Testis (tissue), 5 donors: ENCODE measurements at places on chromosomes 6 and 20. TPM values are rescaled to one million over a fixed set of nuclear protein-coding genes. Genes with fewer than 3 reads are reported as not detected.

Gene OPN5
- 17.3 TPM for polyA plus RNA-seq

Gene HAO1
- polyA plus RNA-seq, result not detected

Gene MEI4
- 6.9 TPM for polyA plus RNA-seq

Gene RANBP9
- polyA plus RNA-seq, result 265 TPM

Gene IPCEF1
- 4.2 TPM for polyA plus RNA-seq

Gene COL12A1
- 27.3 TPM for polyA plus RNA-seq

Gene AGPAT4
- polyA plus RNA-seq, result 6.4 TPM

Gene CPXM1
- 25.2 TPM for polyA plus RNA-seq

Gene ATP9A
- 46.4 TPM for polyA plus RNA-seq

GRCh38 chr20:14723614-14724013 lies 386.2 kb upstream of the FLRT3 start:
- no peak for DNase-seq

DNA sequence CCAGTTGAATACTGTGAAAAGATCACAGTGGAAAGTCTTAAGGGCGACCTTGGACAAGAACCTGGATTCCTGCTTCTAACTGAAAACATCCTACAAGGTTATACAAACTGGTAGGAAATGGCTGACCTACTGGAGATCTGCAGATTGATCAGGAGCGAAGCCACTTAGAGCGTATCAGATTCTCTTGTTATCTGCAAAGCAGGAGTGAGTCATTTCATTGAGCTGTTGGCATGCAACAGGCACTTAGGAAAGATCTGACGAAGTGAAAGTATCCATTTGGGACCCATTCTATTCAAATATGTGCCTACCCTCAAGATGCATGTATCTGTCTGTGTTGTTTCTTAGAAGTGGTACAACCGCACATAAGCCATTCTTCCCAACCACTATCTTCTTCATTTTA lies 131.2 kb upstream of the RIN2 start:
- DNase-seq, result no peak

GRCh38 chr6:42017021-42017643 lies 33.2 kb upstream of the TAF8 start:
- no peak for DNase-seq

DNA sequence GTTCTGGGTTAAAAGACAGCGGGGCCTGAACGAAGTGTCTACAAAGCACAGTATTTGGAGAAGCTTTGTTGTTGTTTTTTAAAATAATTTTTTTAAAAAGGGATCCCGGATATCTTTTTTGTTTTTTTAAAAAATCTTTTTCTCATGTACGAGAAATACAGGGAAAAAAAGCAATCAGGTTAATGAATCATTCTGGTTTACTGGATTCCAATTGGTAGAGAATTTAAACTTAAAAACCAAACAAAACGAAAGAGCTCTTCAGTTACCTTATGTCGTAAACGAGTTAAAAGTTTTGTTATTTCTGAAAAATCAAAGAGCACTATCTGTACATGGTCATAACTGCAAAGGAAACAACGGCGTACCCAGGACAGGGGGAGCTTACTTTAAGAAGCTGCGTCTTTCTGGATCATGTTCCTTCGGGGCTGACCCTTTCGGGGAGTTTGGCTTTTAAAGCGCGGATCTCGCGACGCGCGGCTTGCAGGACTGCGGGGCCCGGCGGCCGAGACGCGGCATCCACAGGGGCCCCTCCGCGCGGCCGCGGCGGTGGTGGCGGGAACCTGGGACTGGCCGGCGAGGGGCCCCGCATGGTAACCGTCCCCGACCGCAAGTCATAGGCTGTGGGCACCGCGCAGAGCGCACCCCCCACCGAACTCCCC lies 927 bp downstream of the IL20RA start:
- DNase-seq, result peak; percentile 64

GRCh38 chr6:134480593-134480992 lies 162.7 kb upstream of the SGK1 start:
- DNase-seq, result no peak

DNA sequence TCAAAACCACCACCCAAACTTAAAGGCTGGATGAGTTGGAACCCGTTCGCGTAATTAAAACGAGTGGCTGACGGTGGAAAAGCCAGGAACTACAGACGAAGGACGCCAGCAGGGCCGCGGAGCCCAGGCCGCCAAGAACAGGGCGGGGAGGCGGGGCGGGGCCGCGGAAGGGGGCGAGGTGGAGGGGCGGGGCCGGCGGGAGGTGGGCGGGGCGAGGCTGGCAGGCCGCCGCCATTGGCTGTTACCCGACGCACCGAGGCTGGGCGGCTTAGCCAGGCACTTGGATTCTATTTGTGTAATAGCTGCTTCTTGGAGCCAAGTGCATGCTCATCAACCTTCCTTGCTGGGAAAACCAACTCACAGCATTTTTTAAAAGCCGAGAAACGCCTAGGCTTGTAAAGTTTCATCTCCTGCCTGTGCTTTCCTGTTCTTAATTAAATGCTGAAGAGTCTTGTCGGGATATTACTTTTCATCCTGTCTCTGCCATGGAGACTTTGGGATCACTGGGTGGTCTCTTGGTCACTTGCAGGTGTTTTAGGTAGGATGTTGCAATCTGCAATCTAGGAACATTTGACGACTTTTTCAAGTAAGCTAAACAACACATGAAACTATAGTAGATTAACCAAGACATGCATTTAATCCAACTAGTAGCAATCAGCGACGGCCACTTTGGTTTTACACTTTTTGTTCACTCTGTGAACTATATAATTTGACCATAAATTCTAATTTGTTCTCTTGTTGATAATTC lies 245.0 kb downstream of the ARID1B start:
- peak; percentile 94 for DNase-seq

GRCh38 chr20:49677777-49678758 lies 35.6 kb downstream of the B4GALT5 start:
- no peak for DNase-seq

DNA sequence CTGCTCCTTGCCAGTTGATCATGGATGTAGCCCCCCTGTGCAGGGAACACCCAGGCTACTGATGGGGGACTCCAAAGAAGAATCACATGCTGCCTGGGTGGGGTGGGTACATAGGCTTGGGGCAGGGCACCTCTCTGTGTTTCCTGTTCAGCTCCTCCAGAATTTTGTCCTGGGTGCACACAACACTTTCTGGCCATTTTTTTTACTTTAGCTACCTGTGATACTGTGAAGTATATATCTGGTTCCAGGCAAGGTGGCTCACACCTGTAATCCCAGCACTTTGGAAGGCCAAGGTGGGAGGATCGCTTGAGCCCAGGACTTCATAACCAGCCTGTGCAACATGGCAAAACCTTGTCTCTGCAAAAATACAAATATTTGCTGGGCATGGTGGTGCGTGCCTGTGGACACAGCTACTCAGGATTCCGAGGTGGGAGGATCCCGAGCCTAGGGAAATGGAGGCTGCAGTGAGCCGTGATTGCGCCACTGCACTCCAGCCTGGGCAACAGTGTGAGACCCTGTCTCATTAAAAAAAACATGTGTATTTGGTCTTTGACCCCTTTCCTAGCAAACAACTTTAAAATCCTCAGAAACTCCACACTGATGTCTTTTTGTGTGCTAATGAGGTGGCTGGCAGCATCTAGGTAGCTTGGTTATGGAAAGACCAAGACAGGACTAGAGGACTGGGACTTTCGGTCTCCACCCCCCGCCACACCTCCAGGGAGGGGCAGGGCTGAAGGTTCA lies 14.1 kb downstream of the SLC4A11 start:
- no peak for DNase-seq

DNA sequence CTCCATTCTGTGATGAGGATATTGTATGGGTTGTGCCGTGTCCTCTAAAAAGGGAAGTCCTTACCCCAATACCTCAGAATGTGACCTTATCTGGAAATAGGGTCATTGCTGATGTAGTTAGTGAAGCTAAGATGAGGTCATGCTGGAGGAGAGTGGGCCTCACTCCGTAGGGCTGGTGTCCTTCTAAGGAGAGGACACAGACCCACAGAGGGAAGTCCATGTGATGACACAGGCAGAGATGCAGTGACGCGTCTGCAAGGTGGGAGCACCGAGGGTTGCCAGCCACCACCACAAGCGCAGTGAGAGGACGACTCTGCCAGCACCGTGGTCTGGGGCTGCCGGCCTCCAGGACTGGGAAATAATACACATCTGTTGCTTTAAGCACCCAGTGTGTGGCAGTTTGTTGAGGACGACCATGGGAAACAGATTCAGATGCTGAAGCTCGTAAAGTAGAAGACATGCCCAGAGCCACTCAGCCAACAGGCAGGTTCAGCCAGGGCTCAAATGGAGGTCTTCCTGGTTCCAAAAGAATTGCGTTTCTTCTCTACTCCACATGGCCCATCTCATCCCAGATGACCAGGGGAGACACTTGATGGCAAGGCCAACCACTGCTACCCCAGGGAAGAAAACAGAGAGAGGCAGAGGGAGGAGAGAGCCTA lies 59.2 kb upstream of the DUSP22 start:
- no peak for DNase-seq

GRCh38 chr6:25564943-25565342 lies 87.1 kb upstream of the SCGN start:
- DNase-seq, result no peak

DNA sequence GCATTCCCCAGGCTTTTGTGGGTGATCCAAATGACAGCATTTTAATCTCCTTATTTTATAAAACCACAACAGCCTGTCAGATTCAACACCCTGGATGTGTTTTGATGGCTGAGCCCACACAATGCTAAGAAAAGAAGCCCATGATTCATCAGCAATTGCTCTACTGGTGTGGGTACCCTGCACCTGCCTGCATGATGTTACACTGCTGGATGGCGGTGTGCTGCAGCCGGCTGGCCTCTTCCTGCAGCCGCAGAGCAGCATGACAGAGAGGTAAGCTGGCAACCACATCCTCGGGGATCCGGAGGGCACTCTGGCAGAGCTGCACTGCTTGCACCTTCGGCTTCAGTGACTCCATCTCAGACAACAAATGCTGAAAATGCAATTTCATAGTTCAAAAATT lies 327.5 kb downstream of the SYNE1 start:
- no peak for DNase-seq

- DNase-seq, result no peak
Measured at GRCh38 chr6:34075906-34076305, 70.0 kb downstream of the GRM4 start.

DNA sequence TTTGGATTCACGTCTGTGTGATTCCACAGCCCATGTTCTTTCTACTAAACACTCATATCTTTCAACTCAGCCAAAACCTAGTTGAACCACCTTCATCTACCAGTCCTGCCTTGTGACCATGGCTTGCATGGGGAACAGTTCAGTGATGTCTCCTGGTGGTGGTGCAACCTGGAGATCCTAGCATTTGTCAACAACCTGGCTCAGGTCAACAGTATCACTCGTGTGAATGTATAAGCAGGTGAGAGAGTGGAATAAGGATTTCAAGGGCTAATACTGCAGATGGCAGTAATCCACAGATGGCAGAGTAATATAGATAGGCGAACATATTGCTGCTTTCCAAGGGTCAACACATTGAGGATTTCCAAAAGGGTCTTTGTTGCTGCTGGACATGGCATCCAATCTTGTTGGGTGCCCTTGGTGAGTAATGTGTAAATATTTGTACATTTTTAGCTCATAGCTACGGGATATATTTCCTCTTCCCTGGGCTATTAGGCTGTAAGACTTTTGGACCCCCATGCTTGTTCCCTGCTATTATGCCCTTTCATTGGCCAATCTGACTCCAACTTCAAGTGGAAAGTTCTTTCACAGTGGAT lies 13.4 kb downstream of the PBOV1 start:
- no peak for DNase-seq

DNA sequence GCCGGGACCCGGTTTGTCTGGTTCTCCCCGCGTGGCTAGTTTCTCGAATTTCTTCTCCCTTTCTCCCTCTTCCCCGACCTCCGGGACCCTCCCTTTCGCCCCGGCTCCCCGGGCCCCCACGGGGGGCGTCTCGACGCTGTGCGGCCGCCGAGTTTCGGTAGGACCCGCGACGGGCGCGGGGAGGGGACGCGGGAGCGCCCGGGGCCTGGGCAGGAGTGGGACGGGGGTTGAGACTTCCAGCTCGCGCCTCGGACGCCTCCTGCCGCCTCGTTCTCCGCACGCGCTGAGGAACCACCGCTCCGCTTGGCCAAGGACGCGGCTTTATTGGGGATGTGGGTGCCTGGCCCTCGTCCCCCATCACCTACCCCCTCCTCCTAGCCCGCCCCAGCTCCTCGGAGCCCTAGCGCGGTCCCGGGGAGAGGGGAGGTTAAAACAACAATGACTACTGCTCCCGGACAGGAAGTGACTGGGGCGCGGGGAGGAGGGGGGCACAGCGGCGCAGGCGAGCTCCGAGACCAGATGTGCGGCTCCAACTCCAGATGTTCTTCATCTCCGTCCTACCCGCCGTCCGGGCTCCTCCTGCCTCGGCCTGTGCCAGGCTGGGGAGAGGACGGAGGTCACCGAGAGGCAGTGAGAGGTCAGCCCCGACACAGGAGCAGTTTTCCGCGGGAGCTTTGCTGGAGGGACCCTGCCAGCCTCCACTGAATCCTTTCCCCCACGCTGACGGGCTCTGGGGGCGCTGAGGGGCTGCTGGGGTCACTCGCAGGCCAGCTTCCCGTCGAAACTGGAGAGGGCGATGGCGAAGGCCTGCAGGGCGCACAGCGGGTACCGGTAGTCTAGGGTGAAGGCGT lies 917 bp upstream of the TEAD3 start:
- peak; percentile 54 for DNase-seq

GRCh38 chr20:2983508-2983907 lies 59.9 kb upstream of the GNRH2 start:
- no peak for DNase-seq

- no peak for DNase-seq
Measured at GRCh38 chr6:4139272-4139671, 3.9 kb upstream of the ECI2 start.

- DNase-seq, result no peak
Measured at GRCh38 chr6:167933290-167933689, 64.2 kb upstream of the KIF25 start.

GRCh38 chr6:131282365-131282764 lies 147.1 kb downstream of the AKAP7 start:
- DNase-seq, result no peak

DNA sequence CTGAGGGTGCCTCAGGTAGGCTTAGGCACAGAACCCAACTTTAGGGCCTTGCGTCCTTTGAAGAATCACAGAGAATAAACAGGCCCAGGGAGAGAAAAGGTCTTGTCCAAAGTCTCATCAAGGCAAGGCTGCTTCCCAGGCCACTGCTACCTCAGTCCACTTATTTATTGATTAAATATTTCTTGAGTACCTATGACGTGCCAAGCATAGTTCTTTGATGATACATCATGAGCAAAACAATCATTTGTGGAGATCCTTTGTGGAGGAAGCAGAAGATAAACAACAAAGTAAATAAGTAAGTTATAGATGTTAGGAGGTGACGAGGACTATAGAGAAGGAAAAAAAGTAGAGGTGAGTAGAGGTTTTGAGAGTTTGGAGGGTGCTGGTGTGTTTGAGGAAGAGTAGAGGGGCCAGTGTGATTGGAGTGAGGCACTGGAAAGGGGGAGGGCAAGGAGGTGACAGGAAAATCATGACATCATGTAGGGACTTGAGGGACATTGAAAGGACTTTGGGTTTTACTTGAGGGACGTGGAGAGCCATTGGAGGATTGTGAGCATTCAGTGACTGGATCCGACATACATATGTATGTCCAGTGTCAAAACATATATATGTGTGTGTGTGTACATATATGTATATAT lies 14.1 kb upstream of the CHMP4B start:
- no peak for DNase-seq

GRCh38 chr6:97445407-97445806 lies 162.4 kb upstream of the MMS22L start:
- no peak for DNase-seq

GRCh38 chr6:139271056-139271455 lies 20.7 kb downstream of the TXLNB start:
- no peak for DNase-seq
